ENCODE measurements at places on chromosomes 6 and 20.

- DNase-seq = no peak
Observed at GRCh38 chr6:83556871-83557270, 44.5 kb downstream of the PRSS35 start.

DNA sequence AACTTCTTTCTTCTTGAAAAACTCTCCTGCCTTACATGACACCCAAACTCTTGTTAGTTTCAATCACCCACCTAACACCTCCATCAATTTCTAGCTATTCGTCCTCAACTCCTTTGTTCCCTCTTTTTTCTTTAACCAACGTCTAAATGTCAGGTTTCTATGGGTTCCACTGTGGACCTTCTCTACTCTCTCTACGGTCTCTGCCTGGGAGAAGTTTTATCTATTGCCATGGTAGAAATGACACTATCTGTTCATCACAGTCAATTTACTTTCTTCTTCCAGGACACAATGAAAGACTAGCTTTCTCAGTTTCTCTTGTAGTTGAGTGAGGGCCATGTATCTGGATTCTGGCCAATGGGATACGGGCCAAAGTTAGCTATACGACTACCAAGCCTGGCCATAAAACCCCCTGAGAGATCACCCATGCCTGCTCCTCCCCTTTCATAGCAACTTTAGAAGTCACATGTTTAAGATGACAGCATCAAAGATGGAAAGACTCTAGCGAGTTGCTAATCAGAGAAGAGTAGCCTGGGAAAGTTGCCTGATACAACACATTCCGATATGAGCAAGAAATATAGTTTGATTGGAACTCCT, 17.9 kb downstream of the RNGTT start:
- no peak for DNase-seq

- DNase-seq = no peak
Observed at GRCh38 chr6:136775548-136775947, 16.7 kb downstream of the MAP3K5 start.

GRCh38 chr6:3607171-3607570, 144.3 kb downstream of the PXDC1 start:
- no peak for DNase-seq

DNA sequence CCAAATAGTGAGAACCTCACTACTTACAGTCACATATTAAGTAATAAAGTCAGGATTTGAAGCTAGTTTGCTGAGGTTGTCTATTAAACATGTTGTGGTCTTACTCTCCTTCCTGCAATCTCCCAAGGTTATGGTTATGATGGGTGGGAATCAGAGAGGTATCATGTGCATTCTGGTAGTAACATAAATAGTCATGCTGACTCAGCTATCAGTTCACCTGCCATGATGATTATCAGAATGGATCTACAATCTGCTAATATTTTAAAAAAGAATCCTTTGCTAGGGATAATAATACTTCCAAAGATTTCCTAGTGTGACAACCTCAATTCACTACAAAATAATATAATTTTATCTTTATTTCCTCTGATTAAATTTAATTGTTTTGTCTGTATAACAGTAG, 671.9 kb downstream of the KHDRBS2 start:
- DNase-seq = no peak

- DNase-seq = no peak
Observed at GRCh38 chr6:132731086-132731485, 17.2 kb upstream of the VNN1 start.

GRCh38 chr6:63804381-63804956, 168.9 kb downstream of the PHF3 start:
- no peak for DNase-seq

DNA sequence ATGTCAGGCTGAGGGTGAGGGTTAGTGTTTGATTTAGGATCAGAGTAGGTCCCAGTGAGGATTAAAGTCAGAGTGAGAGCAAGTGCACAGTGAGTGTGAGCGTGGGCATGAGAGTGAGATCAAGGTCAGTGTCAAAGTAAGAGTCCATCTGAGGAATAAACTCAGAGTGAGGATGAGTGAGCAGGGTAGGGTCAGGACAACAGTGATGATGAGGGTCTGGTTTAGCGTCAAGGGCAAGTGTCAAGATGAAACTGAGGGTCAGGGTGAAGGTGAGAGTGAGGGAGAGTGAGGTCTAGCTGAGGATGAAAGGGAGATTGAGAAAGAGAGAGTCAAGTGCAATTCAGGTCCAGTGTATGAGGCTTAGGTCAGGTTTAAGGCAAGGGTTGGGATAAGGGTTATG, 7.7 kb upstream of the ZNF343 start:
- DNase-seq = no peak

- no peak for DNase-seq
Observed at GRCh38 chr6:140478631-140479030, 1104.2 kb upstream of the CITED2 start.

DNA sequence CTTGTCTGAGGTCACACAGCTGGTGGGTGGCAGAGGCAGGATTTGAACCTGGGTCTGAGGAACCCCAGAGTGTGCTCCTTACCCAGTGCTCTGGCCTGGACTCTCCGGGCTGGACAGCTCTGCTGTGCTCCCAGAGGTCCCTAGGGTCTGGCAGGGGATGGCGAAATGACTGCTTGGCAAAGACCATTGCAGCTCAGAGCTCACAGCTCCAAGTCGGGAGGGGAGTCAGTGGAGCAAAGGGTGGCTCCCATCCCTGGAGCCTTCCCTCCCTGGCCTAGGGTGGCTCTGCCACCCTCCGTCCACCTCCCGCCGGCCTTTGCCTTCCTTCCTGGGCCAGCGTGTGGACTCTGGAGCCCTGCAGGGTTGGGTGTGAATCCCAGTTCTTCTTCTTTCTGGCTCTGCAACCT, 17.5 kb downstream of the CEBPB start:
- no peak for DNase-seq

Measured in NK-92 treated with Interleukin-12 subunit alpha and Interleukin-12 subunit beta, amount 100 ng/mL, for 24 hours (cell line).